ENCODE measurements at places on chromosomes 13 and 19. TPM values are rescaled to one million over a fixed set of nuclear protein-coding genes. Genes with fewer than 3 reads are reported as not detected.
A peak's percentile ranks its signal among the peaks of the same experiment; 100 is the strongest.

The LRRC4B gene
- total RNA-seq: 0.05 TPM

The ISYNA1 gene
- total RNA-seq: 69.7 TPM

DNA sequence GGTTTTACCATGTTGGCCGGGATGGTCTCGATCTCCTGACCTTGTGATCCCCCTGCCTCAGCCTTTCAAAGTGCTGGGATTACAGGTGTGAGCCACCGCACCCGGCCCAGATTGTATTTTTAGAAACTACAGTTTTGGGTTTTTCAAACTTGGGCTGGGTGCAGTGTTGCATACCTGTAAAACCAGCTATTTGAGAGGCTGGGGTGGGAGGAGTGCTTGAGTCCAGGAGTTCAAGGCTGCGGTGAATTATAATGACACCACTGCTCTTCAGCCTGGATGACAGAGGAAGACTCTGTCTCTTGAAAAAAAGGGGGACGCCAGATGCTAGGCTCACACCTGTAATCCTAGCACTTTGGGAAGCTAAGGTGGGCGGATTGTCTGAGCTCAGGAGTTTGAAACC lies 4.2 kb downstream of the CHAF1A start:
- DNase-seq: no peak

DNA sequence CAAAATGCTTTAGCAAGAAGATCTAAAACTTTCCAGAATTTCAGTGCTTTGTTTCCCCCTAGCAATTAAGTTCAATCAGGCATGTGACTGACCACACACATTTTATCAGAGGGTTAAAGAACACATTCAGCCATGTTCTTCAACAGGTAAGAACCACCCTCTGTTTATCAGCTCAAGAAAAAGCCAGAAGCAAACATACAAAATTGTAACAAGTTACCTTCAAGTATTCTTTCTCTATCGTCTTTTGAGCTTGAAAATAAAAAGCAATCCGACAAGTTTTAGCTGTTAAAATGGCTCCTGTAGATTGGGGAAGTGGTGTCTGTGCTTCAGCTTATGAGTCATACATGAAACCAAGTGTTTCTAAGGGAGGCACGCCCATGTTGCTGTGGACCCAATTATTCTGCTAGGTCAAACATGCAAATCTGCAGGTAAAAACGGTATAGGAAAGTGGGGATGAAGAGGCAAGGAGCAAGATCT lies at the start of gene ELF1:
Gene ELF1 (minus strand): TSS at position 306 of the 477 bp plus-strand sequence. CDS start 37,262 bp downstream, outside the sequence.
- DNase-seq: peak; percentile 75

DNA sequence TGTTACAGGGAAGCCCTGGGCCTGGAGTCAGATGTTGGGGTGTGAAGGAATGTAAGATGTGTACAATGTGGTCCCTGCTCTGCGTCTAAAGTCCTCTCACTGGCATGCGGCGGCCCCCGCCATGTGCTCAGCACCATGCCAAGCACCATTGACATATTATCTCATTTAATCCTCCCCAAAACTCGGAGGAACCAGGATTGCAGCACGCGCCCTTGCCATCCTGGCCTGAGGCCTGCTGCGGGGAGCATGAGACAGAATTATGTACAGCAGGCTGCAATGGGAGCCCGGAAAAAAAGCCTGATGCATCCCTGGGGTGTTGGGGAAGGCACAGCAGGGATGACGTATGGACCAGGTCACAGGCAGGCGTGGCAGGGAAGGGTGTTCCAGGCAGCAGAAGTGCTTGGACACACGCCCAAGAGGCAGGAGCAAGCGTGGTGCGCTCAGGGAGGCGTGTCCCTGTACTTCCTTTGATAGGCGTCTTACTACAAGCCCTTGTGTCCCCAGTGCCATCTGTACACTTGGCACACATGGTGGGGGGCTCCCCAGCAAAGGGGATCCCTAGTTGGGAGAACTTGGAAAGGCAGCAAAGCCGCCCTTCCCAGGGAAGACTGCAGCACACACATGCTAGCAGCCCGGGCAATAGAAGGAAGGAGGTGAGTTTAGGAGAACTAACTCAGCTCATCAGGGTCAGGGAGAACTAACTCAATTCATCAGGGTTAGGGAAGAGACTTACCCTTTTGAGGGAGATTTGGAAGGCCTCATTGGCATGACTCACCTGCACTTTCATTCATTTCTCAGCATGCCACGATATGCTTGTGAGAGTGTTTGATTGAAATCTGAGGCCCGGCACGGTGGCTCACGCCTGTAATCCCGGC lies 3.4 kb downstream of the EVI5L start:
- DNase-seq: peak; percentile 51

The CYP4F2 gene
- not detected for total RNA-seq

DNA sequence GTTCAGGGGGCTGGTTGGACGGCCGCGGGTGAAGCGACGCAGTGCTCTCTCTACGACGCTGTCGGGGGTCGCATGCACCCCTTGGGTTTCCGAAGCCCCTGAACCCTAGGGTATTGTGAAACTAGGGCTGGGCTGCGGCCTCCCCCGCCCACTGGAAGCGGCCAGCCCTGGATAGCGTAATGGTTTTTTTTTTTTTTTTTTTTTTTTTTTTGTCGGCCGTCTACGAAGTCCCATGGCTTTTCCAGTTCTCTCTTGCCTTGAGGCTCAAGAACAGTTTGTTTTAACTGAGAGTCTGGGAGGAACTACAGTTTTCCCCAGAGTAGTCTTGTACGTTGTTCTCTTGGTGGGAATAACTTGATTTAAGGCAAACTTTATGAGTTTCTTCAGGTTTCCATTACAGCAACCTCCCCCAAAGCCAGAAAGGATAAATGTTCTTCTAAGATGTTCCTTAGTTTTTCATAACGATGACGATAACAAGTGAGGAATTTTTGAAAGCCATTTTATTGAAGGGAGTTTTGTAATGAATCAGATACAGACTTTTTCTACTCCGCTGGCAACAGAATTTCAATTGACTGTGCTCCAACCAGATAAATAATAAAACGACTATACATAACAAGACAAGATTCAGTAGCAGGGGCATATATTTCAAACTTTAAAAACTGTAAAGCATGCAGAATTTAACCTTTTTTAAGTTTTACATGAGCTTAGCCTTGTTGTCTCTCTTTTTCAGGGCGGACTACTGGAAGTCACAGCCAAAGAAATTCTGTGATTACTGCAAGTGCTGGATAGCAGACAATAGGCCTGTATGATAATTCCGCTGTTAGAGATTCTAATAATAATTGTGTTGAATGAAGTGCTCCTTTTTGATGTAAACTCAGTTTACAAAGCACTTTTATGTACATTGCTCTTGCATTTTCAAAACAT lies 867 bp downstream of the WBP4 start:
- DNase-seq: peak; percentile 76

GRCh38 chr13:45598597-45598996 lies 16.9 kb downstream of the ERICH6B start:
- DNase-seq: no peak

- DNase-seq: no peak
These were observed 1712.4 kb downstream of the EFNB2 start for GRCh38 chr13:104823071-104823470.

GRCh38 chr13:108895220-108895704 lies 265.9 kb downstream of the MYO16 start:
- DNase-seq: peak; percentile 65

- no peak for DNase-seq
These were observed 115.3 kb downstream of the SOX1 start for GRCh38 chr13:112182251-112182650.

The NLRP11 gene
- total RNA-seq: 0.05 TPM

DNA sequence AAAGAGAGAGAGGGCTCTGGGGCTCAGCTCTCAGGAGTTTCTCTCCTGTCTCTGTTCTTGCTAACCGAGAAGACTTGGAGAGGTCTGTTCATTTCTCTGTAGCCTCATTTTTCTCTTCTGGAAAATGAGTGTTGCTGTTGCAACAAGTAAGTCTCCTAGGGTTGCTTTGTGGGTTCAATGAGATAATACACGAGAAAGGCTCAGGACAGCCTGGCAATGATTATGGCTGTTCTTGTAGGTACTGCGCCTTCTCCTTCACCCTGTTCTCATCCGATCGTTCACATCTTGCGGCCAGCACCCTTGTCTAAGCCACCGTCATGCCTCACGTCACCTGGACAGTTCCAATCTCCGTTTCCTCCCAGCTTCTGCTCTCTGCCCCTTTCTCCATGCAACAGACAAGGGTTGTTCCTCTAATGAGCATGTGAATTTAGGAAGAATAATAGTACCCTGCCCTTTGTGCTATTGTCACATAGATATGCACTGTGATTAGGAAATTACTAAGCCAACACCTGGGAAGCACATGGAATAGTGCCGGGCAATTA lies 4.2 kb downstream of the C5AR1 start:
- no peak for DNase-seq

DNA sequence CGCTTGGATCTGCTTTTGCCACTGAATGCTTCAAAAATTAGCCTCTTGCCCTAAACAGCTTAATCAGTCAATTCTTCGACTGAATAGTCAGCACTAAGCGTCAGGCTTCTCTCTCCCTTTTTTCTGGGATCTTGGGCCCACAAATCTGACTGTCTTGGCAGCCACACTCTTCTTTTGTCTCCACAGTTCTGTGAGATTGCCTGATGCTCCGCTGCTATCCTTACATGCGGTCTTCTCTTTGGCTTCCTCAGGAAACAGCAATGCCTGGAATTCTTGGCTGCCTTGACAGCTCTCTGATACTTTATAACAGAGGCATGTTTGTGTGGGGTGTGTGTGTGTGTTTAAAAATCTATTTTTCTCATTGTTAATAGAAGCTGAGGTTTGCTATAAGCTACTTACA lies 32.6 kb downstream of the ERCC5 start:
- peak; percentile 51 for DNase-seq

The NEK5 gene
- 0.34 TPM for total RNA-seq

The LSR gene
- total RNA-seq: 2.0 TPM

GRCh38 chr13:98540476-98540875 lies 36.4 kb downstream of the STK24 start:
- no peak for DNase-seq

DNA sequence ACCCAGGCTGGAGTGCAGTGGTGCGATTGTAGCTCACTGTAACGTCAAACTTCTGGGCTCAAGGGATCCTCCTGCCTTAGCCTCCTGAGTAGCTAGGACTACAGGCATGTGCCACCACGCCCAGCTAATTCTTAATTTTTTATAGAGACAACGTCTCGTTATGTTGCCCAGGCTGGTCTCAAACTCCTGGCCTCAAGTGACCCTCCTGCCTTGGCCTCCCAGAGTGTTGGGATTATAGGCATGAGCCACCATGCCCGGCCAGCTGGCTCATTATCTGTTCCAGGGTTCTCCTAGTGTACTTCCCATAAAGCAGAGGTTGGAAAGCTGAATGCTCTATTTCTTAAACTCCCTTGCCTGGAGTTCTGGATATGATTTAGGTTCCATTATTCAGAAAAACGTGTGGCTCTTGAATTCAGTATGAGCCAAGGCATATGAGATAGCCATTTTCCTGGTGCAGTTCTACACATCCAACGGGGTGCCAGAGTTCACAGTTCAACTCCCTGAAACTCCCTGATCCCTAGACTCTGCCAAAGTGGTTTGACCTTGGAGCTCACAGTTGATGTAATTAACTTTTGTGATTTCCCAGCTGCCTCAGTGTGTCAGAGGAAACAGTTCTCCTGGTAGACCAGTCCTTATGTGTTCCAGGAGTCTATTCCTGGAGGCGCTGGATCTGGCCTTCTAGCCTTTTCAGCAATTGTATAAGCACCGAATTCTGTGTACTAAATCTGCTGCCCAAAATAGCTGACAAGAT lies 21.6 kb downstream of the GPR183 start:
- no peak for DNase-seq

DNA sequence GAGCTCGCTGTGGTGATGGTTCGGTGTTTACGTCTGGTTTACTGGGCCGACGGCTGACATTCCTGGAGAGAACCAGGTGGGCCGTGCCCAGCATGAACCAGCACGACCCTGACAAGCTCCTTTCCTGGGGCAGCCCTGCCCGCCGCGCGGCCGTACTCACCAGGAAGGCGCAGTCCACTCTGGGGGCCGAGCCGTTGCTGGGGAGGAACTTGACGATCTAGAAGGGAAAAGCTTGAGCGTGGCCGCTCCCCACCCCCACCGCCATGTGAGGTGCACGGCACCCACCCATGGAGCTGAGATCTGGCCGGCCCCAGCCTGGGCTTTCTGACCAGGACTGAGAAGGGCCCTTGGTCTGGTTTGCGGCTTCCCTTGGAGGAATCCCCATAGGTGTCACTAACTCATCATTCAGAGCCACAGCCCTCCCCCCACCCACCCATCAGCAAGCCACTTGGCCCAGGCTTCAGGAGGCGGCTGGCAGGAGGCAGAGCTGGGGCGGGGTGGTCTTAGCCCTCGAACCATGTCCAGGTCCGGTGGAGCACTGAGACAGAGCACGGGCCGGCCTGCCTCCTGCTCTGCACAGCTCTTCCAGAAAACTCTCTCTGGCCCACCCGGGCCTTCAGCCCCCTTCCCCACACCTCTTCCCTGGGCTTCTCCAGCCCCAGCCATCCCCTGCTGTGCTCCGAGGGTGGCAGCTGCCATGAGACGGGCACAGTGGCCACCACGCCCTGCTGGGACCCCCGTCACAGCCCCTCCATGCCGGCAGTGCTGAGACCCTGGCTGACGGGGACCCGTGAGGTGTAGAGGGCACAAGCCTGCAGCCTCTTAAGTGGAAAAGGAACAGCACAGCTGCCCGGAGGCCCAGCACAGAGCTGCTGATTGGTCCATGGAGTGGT lies 6.2 kb downstream of the ATP4B start:
- DNase-seq: no peak

DNA sequence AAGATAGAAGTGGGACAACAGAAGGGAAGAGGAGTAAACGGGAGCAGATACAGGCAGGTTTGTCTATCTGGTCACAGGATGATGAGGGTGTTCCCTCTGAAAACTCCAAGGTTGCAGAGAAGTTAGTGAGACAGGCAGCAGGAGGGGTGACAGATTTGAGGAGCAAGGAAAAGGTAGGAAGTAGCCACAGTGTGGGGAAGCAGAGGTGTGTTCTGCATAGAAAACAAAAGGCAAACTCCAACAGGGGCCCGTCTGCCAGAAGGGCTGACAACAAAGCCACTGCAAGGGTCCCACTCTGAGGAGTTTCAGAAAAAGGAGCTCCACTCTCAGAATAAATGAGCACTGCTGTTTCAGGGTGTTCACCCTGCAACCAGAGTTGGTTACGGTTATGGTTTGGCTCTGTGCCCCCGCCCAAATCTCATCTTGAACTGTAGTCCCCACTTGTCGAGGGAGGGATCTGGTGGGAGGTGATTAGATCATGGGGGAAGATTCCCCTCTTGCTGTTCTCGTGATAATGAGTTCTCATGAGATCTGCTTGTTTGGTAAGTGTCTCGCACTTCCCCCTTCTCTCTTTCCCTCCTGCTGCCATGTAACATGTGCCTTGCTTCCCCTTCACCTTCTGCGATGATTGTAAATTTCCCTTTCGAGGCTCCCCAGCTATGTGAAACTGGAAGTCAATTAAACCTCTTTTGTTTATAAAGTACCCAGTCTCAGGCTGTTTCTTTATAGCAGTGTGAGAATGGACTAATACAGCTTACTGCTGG lies 32.1 kb downstream of the SMAD9 start:
- peak; percentile 49 for DNase-seq

DNA sequence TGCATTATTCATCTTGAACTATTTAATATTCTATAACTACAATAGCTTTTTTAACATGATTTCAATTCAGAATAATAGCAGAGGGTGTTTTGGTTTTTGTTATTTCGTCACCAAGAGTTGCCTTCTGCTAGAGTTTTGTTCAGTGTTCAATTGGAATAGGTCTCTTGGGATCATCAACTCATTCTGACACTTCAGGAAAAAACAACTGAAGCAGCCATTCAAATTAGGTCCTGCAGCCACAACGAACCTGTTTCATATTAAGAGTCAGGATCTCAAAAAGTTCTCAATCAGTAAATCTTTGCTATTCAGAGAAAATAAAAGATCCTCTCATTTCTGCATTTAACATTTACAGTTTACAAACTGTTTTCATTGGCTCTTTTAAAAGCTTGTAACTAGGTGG lies 2.4 kb upstream of the CHAMP1 start:
- DNase-seq: peak; percentile 36

GRCh38 chr13:32852526-32852925 lies 163.7 kb upstream of the KL start:
- DNase-seq: no peak

The SIGLEC12 gene
- total RNA-seq: not detected
